ENCODE measurements at places on chromosomes 3 and 15. TPM values are rescaled to one million over a fixed set of nuclear protein-coding genes. Genes with fewer than 3 reads are reported as not detected.

Gene KAT2B
- 1.7 TPM for polyA plus RNA-seq

Gene DPPA2
- not detected for polyA plus RNA-seq

Gene PLA2G4B
- 10.2 TPM for polyA plus RNA-seq

Gene ARF4
- 195 TPM for polyA plus RNA-seq

Gene NEK10
- polyA plus RNA-seq, result 2.8 TPM

GRCh38 chr15:39094116-39094515 lies 486.8 kb upstream of the THBS1 start:
- DNase-seq, result no peak

DNA sequence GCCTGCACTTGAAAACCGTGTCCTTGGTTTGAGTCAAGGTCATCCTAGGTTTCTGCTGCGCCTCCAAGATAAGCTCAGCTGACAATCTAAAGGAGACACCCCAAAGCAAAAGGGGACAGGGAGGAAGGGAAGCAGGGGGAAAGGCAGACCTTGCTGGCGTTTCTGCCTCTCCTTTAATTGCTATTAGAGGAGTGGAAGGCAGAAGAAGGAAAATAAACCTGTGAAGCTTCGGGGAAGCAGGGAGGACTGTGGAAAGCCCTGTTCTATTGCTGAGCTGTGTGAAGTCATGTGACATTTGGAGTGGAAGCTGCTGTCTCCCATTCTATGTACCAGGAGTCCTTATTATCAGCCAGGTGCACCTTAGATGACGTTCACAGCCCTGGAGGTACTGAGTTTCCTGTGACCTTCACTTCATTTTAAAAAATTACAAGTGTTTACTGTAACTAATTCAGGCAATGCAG lies 21.5 kb upstream of the CHD2 start:
- no peak for DNase-seq

GRCh38 chr3:194866236-194866635 lies 180.6 kb downstream of the FAM43A start:
- DNase-seq, result no peak

DNA sequence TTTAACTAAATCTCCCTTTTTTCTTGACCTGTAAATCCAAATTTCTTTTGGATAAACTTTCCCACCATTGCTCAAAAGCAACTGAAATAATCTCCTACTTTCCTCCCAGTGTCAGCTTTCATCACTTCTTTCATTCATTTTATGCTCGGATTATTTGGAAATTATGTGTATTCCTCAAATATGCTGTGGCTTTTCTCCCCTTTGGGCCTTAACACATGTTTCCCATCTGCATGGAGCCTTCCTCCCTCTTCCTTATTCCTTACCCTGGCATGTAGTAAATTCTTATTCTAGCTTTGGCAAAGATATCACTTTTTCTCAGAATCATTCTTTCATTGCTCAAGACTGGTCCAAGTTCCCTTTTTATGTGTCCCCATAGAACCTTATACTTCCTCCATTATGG lies 41.8 kb upstream of the TUSC7 start:
- DNase-seq, result no peak
